ENCODE measurements at places on chromosomes 4 and X.
A peak's percentile ranks its signal among the peaks of the same experiment; 100 is the strongest.

- no peak for DNase-seq
Measured at GRCh38 chr4:188551156-188551555, 411.9 kb downstream of the TRIML1 start.

- DNase-seq: no peak
Measured at GRCh38 chrX:149124526-149125108, 380.5 kb downstream of the IDS start.

DNA sequence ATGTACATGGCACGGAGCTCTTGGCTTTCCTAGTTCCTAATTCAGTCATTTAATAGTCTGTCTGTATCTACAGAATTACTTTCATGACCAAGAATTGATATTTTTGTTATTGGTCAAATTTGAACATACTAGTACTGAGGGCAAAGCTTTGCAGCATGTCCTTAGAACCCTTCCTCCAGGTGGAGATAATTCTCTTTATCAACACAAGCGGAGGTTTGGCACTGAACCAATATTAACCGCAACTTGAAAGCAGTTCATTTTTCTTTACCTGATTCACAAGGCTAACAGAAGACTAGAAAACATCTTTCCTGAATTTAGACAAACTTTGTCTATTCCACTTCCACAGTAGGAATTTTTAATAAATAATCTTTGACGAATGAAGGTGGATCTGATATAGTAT lies 73.8 kb downstream of the TACR3 start:
- no peak for DNase-seq

- DNase-seq: no peak
Measured at GRCh38 chrX:41881166-41881565, 42.2 kb downstream of the CASK start.

GRCh38 chr4:87391576-87392054 lies 627 bp upstream of the HSD17B11 start:
- no peak for DNase-seq

GRCh38 chr4:144556636-144557035 lies 89.3 kb upstream of the HHIP start:
- no peak for DNase-seq

DNA sequence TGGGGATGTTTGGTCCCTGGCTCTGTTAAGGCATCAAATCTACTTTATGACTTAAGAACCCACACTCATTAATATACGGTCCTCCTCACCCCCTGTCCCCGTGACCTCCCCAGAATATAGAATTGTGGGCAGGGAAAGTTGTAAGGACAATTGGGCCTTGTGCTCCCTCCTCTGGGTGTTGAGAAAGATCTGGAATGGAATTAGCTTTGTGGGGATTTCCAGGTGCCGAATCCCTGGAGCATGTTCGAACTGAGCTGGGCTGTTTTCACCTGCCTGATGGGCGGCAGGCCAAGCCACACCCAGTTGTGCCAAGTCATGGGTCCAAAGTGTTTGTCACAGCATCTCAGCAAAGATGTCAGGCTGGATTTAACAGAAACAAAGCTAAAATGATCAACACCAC lies 349.3 kb upstream of the KLF3 start:
- DNase-seq: no peak

DNA sequence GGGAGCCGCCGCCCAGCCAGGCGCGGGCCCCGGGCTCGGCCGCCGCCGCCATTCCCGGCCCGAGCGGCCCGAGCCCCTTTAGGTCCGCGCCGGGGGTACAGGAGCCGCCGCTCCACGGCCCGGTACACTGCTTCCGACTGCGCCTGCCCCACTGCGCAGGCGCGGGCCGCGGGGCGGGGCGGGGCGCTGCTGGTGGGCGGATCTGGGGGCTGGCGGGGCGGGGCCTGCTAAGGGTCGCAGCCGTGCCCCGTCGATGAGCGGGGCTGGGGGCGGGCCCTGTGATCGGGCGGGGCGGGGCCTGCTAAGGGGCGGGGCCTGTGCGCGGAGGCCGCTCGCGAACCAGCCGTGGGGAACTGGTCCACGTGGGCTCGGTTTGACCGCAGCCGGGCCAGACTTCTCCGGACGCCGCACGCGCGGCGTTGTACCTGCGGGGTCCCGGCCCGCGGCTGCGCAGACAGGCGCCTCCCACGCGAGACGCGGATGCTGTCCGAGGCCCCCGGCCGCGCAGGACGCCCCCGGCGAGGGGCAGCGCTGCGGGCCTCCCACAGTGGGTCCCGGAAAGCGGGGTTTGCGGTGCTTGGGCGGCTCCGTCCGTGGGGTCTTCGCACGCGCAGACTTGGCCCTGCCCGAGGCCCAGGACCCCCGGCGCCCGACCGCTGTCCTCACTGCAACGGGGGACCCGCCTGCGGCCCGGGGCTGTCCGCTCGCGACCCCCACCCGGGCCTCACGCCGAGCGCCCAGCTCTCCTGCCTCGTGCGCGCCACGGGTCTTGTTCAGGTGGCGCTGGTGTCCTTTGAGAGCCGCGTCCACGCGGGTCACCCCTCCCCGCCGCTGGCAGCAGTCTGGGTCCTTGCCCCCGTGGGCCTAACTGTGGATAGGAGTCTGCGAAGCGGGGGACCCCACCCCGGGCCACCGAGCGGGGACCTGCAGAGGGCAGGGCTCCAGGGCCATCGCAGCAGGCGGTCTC lies at the start of gene DGKQ:
Gene DGKQ, minus strand, starts transcription at position 139 of the 967 bp plus-strand sequence. Its CDS starts 87 bp downstream, at position 52.
- peak; percentile 81 for DNase-seq

DNA sequence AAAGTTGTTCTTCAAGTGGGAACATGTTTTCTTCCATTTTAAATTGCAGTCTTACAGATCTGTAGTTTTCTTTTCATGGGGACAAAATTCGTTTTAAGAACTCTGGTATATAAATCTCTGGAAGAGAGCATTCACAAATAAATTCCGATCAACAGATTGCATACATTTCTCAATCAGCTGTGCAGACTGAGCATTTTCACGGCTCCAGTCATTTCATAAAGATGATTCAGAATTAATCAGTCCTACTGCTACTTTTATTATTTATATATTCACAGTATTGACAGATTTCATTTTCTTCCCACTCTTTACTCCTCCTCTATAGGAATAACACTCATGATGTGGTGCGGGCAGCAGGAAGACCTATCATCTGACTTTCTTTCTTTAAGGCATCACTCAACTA lies 534.9 kb upstream of the FTHL17 start:
- DNase-seq: no peak

DNA sequence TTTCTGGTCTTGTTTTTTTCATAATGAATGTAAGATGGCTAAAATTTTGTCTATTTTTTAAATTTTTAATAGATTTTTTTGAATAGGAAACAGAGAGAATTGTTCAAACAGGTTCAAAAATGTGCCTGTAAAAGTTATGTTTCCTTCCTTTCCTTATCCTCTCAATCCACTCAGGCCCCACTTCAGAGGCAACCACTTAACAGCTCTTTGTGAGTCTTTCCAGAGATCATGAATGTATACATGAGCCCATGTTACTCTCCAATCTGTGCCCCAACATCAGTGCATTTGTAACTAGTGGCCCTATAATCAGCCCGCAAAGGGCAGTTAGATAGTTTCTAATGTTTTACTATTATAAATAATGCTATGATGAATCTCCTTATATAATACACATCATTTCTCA lies 14.0 kb downstream of the CFI start:
- no peak for DNase-seq

GRCh38 chrX:9611436-9612145 lies 146.7 kb downstream of the TBL1X start:
- DNase-seq: no peak

DNA sequence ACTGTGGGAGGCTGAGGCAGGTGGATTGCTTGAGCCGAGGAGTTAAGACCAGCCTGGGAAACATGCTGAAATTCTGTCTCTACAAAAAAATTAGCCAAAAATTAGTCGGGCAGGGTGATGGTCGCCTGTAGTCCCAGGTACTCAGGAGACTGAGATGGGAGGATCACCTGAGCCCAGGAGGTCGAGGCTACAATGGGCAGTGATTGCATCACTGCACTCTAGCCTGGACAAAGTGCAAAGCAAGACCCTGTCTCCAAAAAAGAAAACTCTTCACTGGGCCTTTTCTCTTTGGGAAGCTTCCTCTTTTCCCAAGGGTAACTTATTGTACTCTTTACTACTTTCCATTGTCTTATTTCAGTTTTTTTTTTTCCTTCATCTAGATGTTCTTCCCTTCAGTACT lies 88.9 kb downstream of the UBE2K start:
- no peak for DNase-seq

DNA sequence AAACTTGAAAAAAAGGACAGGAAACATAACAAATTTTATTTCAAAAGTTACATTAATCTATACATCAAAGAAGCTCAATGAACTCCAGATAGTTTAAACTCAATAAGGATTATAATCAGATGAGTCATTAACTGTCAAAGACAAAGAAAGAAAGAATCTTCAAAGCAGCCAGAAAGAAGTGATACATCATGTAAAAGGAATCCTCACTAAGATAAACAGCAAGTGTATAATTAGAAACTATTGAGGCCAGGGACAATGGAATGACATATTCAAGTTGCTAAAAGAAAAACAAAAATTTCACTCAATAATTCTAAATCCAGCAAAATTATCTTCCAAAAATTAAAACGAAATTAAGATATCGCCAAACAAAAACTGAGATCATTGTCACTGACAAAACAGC lies 161.6 kb upstream of the NWD2 start:
- DNase-seq: no peak

- DNase-seq: no peak
Measured at GRCh38 chrX:102658556-102658955, 7.3 kb downstream of the GPRASP1 start.

GRCh38 chrX:48459483-48459882 lies 10.6 kb downstream of the SLC38A5 start:
- no peak for DNase-seq

DNA sequence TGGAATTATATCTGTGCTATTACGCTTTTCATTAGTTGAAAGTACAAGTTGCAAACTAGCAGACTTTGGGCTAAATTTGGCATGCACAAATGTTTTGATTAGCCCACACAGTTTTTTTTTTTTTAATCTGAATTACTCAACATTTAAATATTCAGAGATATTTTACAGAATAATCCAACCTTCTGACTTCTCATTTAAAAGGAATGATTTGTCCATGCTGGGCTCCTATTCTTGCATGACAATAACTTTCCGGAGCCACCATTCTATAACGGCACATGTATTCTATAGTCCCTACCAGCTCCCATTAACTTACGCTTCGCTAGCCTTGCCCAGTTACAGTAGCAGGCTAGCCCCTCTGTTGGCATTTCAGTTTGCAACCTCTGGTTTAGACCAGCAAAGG lies 219.3 kb upstream of the FTHL17 start:
- no peak for DNase-seq

- no peak for DNase-seq
Measured at GRCh38 chr4:186807808-186808629, 84.4 kb upstream of the FAT1 start.

GRCh38 chr4:10151182-10151581 lies 34.6 kb upstream of the WDR1 start:
- DNase-seq: no peak

DNA sequence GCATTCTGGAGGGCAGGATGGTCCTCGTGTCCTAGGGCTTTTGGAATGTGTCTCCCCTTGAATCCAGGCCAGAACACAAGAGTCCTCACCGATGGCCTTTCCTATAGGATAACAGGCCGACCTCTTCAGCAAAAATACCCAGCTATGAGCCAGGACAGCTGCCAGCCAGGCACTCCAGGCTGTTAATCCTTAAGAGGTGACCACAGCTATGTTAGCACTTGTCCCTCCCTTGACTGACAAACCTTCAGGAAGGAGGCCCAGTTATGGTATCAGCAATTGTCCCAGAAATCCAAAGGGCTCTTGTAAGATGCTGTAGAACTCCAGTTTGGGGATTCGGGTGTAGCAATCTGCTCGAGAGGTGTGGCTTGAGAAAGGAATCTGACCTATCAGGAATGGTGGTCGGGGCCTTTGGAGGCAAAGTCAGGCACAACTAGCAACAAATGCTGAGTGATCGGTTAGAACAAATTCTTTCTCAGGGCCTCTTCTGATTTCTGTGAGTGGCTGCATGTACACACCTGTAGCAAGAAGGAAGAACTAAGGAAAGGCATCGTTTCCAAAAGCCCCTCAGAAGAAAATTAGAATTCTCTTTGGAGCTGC lies 54.6 kb downstream of the PTCHD1 start:
- DNase-seq: no peak

GRCh38 chr4:63275491-63275890 lies 1133.8 kb downstream of the TECRL start:
- DNase-seq: no peak

DNA sequence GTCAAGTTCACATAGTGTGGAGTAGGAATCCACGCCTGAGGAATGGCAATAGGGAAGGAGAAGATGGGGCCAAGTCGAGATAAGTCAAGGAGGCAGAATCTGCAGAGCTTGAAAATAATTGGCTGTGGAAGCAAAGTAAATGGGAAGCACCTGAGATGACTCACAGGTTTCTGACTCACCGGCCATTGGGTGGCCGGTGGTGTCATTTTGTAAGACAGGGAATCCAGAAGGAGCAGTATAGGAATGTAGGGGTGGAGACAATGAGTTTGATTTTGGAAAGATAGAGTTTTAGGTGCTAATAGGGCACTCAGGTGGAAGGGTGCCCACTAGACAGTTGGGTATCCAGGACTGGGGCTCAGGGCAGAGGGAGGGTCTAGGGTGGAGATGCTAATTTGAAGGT lies 201.0 kb upstream of the MAMLD1 start:
- no peak for DNase-seq

DNA sequence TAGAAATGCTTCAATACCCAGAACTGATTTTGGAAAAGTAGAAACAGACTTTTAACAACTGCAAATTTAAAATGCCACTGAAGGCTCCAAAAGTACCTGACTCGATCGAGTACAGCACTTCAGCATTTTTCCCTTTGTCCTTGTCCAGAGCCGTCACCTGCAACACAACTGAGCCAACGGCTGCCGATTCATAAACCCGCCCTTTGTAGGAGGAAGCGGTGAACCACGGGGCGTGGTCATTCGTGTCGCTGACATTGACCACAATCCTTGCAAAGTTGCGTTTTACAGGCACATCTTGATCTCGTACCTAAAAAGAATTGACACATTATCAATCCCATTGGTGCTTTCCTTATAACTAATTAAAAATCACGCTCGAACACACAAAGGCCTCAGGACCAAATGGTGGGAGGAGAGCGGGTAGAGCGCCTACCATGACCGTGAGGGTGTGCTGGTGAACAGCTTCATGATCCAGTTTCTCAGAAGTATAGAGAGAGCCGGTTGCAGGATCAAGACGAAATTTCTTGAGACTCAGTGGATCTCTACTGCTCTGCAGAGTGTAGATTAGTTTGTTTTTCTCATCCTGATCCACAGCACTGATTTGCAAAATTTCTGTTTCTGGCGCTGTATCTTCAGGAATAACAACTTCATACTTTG lies 72.8 kb upstream of the MTNR1A start:
- no peak for DNase-seq

GRCh38 chrX:103565197-103565596 lies 20.1 kb upstream of the TCEAL4 start:
- DNase-seq: no peak

- DNase-seq: no peak
Measured at GRCh38 chrX:81261576-81261975, 59.7 kb downstream of the SH3BGRL start.

DNA sequence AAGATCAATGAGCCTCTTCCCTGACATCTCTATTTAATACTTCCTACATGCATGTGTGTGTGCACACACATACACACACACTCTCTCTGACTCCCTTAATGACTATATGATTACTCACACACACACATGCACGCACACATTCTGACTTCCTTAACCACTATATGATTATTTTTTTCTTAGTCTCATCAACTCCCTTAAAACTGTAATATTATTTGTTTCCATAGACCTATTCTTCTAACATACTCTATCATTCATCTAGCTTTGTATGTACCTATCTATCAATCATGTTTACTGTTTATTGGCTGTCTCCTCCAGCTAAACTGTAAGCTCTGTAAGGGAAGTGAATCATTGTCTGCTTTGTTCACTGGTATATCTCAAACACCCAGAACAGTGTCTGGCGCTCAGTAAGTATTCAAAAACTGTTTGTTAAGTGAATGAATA lies 236.6 kb downstream of the RASL11B start:
- no peak for DNase-seq
